ENCODE measurements at places on chromosomes 4 and X.
A peak's percentile ranks its signal among the peaks of the same experiment; 100 is the strongest.

GRCh38 chrX:130079824-130080406 is 30.4 kb downstream of the ELF4 start:
- DNase-seq, result peak; percentile 63

DNA sequence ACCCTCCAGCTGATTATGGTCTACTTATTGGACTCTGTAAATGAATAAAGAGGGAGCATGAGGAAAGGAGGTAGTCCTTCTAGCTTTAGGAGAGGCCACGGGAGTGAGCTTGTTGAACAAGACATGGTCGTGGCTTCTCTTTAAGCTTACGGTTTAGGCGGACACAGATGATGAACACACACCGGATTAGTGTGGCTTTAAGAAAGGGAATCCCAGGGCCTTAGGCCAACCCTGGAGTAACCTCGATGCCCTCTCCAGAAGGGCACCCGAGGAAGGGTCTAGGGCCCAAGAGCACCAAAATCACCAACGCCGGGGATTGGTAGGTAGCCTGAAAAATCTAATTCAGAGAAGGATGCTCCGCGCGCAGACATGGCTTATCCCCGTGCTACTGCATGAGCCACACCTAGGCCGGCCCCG is 39.4 kb downstream of the ERVMER34-1 start:
- DNase-seq, result no peak

- DNase-seq, result no peak
Observed at GRCh38 chr4:29033703-29034102, 1686.5 kb upstream of the PCDH7 start.

DNA sequence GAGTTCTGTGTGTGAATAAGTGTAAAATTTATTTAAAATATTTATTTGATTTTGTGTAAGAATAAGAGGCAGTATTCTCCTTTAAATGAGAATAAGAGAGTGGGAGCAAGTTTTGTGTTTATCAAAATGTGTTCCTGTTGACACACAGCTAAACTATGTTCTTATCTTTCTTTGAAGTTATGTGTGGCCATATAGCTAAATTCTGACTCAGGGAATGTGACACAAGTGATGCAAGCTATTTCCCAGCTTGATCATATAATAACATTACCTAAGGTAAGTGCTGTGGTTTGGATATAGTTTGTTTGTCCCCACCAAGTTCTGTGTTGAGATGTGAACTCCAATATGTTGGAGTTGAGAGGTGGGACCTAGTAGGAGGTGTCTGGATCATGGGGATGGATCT is 740.0 kb upstream of the IGFBP7 start:
- no peak for DNase-seq

DNA sequence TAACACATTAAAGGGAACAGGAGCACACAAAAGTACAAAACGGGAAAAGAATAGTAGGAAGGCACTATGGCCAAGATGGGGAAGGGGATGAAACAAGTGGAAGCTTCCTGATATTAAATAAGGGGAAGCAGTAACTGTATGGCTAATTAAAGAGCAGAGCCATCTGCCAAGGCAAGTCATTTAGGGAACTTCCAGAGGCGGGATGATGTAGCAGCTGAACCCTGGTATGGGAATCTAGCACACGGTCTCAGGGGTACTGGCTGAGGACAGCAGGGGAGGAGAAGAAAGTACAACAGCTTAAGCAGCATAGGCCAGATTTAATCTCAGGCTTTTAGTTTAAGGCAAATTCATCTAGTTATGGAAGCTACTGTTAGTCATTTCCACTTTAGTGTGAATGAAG is 59.1 kb downstream of the IGFBP7 start:
- no peak for DNase-seq

DNA sequence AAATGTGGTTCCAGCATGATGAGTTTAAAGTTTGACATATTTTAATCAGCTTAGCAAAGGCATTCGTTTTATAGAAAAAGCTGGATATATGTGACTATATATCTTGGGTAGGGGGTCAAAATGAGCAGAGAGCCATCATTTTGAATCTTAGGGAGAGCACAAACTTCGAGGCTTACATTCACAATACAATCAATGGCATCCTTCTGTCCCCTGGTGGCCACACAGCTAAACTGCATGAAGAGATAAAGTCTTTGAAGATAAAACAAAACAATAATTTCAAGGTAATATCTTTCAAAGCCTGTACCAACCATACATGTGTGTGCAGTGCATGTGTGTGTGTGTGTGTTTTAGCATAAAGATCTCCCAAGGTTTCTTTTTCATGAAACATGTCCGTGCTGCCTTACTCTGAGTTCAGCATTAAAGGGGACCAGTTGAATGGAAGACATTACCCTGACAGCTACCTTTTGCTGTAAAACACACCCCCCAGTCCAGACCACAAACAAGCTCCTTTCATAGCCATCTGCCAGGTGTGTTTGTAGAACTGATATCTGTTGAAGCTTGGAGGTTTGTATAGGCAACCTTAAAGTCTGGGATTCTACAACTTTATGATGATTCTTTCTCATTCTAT is 22.0 kb downstream of the DYNLT3 start:
- DNase-seq, result peak; percentile 15

DNA sequence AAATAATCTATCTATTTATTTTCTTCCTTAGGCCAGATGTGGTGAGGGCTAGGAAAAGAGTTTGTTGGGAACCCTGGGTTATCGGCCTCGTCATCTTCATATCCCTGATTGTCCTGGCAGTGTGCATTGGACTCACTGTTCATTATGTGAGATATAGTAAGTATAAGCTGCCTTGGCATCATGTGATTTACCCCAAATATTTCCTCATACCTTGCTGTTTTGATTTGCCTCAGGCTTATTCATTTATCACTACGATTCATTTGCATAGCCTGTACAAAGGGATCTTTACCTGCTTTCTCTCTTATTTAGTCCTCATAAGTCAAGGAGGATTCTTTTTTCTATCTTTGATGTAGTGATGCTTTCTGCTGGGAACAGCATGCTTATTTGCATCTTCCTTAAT is 14.5 kb downstream of the TMPRSS11E start:
- no peak for DNase-seq

GRCh38 chr4:19254486-19254885 is 997.2 kb upstream of the SLIT2 start:
- peak; percentile 1 for DNase-seq

- no peak for DNase-seq
Observed at GRCh38 chrX:119916310-119916709, 20.6 kb downstream of the AKAP14 start.

DNA sequence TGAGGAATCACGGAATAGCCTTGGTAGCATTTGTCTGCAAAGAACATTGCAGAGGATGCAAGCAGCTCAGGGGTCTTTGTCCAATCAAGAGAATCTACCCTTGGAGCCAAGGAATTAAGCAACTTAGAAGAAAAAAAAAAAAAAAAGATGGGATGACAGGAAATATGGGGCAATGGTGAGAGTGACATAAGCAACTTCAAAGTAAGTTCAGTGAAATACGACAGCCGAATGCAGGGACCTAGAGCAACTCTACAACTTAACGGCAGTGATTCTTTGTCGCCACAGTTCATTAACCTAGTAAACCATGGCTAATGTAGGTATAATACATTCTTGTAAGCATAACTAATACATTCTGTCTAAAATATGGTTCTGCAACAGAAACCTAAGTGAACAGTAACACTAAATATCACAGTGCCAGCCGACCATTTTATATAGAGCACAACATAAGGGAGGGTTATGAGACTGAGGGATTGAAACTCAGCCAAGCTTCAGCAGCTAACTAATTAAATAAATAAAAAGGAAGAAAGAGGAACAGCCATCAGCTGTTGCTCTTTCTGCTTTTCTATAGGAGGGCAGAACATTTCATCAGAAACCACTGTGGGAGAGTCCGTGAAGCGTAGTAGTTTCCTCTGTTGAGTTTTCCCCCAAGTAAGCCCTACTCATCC is 74.7 kb downstream of the PPARGC1A start:
- no peak for DNase-seq

All from NCI-H1092 (cell line).